ENCODE measurements at places on chromosomes 12 and 14.

GRCh38 chr12:112236786-112237185 lies 111.4 kb downstream of the TRAFD1 start:
- no peak for DNase-seq

DNA sequence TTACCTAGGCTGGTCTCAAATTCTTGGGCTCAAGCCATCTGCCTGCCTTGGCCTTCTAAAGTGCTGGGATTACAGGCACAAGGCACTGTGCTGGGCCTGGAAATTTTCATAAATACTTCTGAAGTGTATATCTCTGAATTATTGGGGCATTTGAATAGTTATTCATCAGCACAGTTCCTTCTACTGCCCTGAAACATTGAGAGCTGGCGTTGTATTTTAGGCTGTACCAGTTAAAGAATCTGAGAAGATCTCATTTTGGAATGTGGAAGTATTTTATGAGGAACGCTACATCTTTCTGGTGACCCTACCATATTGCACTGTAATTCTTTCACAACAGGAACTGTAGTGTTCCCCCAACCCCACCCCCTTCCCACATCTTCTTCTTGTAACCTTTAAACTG lies 349.0 kb upstream of the RGS6 start:
- DNase-seq = no peak

- DNase-seq = no peak
Observed at GRCh38 chr12:97142737-97143410, 235.8 kb downstream of the NEDD1 start.

DNA sequence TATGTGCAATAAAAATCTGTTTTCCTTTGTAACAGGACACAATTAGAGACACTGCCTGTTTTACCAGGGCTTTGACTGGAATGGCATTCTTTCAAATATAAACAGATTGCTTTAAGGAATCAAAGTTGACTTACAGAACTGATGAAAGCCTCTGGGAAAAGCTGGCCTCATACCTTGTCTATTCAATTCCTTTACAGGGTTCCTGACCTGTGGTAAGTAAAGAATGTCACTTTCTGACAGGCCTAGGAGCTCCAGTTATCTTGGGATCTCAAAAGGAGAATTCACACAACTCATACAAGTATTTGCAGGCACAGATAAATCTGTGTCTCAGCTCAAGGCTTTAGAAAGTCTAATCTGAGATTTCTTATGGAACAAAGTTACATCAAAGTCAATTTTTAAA lies 88.4 kb downstream of the BCAT1 start:
- no peak for DNase-seq

Measured in mucosa of descending colon (tissue), 3 donors.